ENCODE measurements at places on chromosomes 3 and 15.
A peak's percentile ranks its signal among the peaks of the same experiment; 100 is the strongest.

- no peak for DNase-seq
Measured at GRCh38 chr3:141246958-141247301, 15.3 kb downstream of the PXYLP1 start.

DNA sequence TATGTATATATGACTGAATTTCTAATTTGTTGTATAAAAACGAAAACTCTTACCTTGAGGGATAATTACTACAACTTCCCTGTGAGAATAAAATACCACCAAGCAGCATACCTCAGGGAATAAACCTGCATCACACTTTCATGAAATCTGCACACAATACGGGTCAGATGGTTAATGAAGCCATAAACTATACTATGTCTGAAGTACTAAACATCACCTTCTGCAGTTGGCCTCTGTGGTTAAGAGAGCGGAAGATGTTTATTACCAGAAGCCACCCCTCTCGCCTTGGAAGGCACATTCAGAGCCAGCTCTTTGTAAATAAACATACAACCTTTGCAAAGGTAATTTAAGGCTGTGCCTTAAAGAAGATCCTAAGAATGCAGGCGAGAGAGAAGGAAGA is 462.1 kb upstream of the NR2F2 start:
- DNase-seq, result no peak

DNA sequence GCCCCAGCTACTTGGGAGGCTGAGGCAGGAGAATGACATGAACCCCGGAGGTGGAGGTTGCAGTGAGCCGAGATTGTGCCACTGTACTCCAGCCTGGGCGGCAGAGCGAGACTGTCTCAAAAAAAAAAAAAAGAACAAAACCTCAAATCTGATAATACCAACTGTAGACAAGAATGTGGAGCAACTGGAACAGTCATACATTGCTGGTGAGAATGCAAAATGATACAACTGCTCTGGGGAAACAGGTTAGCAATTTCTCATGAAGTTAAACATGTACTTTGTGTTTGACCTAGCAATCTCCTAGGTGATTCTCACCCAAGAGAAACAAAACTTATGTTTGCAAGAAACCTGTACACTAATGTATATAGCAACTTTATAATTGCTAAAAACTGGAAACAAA is 4.4 kb upstream of the VHL start:
- no peak for DNase-seq

GRCh38 chr3:40765884-40766283 is 241.1 kb downstream of the ZNF621 start:
- no peak for DNase-seq

GRCh38 chr3:10758304-10759037 is 57.6 kb upstream of the SLC6A11 start:
- DNase-seq, result peak; percentile 65

GRCh38 chr3:87073496-87074145 is 82.7 kb upstream of the VGLL3 start:
- no peak for DNase-seq

GRCh38 chr3:134699141-134699711 is 48.4 kb upstream of the KY start:
- no peak for DNase-seq

- no peak for DNase-seq
Measured at GRCh38 chr3:9226326-9226725, 23.1 kb downstream of the SRGAP3 start.

- peak; percentile 68 for DNase-seq
Measured at GRCh38 chr15:85044251-85044853, 62.7 kb downstream of the PDE8A start.

- no peak for DNase-seq
Measured at GRCh38 chr15:63104727-63105126, 16.9 kb upstream of the LACTB start.

- no peak for DNase-seq
Measured at GRCh38 chr3:52017586-52017985, 21.9 kb upstream of the RPL29 start.
